Memory B cell (primary cell): ENCODE measurements at places on chromosomes 4 and X.

DNA sequence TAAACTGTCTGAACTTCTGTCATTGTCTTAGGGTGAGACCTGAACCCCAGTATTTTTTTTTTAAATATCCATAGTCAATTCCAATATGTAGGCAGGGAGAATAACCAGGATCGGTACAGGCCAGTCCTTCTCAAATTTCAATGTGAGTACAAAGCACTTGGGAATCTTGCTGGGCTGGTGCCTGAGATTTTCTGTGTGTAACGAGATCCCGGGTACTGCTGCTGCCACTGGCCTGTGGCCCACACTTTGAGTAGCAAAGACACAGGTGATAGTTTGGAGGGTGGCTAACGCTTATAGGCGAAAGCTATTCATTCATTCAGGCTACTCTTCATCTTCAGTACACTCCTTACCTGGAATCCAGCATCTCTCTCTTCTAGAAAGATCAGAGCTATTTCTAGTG is 923.6 kb upstream of the TENM3 start:
- DNase-seq, result no peak

DNA sequence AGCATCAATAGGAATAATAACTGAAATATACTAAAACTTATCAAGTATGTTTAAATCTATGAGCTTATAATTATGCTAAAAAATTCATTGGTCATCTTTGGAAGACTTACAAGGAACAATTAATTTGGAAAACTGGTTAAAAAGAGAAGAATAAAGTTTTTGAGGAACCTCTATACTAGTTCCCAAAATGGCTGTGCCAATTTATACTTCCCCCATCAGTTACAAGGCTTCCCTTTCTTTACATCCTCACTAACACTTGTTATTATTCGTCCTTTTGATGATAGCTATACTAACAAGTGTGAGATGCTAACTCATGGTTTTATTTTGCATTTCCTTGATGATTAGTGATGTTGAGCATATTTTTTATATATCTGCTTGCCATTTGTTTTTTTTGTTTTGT is 17.1 kb downstream of the OGT start:
- no peak for DNase-seq

DNA sequence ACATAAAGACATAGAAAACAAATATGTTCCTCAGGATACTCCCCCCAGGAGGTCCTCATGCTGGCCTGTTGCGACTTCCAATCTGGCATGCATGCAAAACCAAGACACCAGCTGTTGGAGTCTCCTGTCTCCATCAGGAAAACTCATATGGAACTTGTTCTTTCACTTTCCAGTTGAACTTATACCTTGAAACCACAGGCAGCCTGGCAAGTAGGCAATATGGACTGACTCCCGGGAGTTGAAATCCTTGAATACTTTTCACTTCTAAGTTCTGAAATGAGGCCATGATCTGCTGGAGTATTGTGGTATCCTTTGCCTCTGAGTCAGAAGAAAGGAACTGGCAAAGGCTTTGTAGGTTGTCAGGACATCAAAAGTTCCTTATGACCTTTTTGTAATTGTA is 444.2 kb downstream of the IDS start:
- DNase-seq, result no peak

DNA sequence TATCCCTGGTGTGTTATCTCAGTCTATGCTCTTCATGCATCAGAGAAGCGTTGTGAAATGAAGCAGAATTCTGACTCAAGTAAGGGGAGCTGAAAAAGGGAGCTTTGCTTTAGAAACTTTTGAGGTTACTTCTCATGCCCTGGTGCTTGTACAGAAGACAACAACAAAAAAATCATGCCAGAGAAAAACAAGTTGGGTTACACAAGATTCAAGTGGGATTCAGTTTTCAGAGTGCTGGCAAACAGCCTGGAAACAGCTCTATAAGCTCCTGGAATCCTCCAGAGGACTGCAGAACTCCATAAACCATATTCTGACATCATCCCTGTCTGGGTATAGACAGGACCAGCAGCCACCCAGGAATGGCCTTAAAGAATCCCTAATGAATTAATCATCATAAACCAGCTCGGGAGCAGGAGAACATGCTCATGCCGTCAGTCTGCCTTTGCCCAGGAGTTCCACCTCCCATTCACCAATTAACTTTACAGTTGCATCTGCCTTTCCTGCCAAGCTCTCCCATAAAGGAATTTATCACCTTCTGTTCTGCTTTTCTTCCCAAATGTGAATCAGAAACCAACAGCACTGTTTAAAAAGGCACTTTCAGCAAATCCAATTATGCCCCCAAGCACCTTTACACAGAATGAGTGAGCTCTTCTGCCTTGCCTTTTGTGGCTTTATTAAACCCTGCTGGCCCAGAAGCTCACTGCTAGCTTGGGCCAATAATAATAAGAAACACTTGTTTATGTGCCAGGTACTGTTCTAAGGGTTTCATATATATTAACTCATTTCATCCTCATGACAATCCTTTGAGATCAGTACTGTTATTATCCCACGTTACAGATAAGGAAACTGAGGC is 54.5 kb upstream of the FBXW7 start:
- no peak for DNase-seq

- DNase-seq, result no peak
These were observed 127.9 kb upstream of the PCDH18 start for GRCh38 chr4:137660211-137660610.

DNA sequence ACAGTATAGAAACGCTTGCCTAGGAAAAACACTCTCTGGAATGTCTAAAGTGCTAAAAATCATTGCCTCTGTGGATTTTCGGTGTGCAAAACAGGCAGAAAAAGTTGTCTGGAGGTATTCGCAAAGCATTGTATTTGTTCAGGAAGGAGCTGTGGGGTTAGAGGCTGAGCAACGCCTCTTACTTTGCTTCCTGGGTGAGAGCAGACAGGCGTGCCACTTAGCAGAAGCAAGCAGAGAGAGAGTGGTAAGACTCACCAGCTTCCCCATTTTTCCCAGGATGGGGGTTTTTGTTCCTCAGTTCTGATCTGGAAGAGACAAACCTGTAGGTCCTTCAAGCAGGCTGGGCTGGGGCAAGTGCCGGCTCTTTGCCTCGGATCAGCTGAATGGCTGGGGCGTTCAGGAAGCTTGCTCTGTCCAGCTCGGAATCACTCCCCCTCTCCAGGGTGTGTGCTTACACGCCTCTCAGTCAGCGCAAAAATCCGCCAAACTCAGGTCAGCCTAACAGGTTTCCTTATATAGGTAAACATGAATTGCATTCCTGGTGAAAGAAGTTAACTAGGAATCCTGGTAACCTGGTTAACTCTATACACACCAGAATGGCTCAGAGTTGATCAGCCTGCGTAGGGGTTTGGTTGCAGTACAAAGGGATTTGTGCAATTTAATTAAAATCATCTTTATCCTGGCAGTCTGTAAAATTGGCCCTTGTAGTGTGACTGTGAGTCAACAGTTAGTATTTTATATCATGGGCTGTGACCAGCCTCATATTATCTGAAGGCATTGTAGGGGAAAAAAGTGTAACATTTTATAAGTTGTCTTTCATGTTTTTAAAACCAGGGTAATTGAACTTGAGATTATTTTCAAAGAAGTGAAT is 213.1 kb upstream of the MID1 start:
- no peak for DNase-seq

GRCh38 chr4:100289530-100289888 is 99.2 kb upstream of the DDIT4L start:
- DNase-seq, result no peak

GRCh38 chr4:89303814-89304388 is 3.7 kb downstream of the GPRIN3 start:
- DNase-seq, result no peak

- DNase-seq, result no peak
These were observed 168.5 kb downstream of the SOWAHB start for GRCh38 chr4:76729460-76729859.

DNA sequence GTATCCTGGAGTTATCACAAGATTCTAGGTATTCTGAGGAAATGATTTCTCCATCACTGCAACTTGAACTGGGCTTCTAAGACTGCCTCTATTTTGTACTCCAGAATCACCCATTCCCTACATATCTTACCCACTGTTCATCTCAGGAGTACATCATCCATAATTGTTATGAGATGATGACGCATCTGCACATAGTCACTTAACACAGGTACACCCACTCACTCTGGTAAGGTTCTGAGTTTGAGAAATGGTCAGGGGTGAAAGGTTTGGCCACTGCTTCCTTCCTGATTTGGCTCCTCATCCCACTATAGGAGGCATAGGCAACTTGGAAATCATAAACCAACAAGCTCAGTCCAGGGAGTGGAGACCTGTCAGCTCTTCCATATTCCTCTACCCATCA is 143.9 kb downstream of the GLRA2 start:
- DNase-seq, result no peak

DNA sequence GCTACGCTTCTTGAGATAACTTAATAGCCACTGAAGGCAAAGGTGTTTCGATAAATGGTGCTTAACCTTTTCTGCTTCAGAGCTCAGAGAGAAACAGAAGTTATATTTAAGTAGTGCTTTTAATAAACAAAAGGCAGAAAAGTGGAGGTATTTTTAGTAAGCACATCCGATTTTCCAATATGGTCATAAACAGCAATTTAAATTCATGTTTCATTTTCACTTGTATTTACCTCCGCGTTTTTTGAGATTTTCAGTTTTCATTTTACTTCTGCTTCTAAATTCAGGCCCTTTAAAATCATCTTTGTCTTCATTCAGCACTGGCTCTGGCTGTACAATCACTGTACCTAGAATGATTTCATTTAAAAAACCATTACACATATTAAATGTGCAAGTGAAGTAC is 92.4 kb downstream of the ATRX start:
- DNase-seq, result no peak

GRCh38 chr4:110270492-110271197 is 72.2 kb upstream of the ELOVL6 start:
- DNase-seq, result no peak

DNA sequence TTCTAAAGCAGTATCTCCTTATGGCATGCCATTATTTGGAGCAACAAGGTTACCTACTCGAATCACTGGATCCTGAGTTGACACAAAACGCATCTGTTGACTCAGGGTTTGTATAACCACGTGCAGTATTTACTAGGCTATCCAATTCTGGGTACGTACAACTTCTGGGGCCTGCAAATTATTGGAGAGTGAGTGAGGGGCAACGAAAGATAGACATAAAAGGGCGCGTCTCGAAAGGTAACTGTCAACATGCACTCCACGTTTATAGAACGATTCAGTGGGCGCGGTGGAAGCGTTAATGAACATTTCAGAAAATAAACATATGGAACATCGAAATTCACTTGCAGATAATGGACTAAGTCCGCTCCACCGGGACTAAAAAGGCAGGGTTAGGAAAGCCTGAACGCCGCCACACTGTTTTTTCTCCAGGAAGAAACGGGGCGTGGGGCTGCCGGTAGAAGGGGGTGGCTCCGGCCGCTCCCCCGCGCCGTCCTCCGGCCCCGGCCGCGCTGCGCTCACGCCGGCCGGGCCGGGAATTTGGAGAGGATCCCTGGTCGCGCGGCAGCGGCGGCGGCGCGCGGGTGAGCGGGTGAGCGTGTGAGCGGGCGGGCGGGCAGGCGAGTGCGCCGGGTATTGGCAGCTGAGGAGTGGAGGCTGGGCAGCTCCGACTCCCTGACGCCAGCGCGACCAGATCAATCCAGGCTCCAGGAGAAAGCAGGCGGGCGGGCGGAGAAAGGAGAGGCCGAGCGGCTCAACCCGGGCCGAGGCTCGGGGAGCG is at the start of gene SMAD1:
SMAD1 (plus strand) TSS at position 690 of the 778 bp plus-strand sequence. CDS start 32,761 bp downstream, outside the sequence.
- no peak for DNase-seq

GRCh38 chr4:19831644-19832285 is 419.9 kb upstream of the SLIT2 start:
- DNase-seq, result no peak

GRCh38 chrX:30762755-30763154 is 109.5 kb downstream of the GK start:
- DNase-seq, result no peak

- no peak for DNase-seq
These were observed 93.8 kb downstream of the ELOVL6 start for GRCh38 chr4:110104661-110105060.

- DNase-seq, result peak; percentile 16
These were observed 124.1 kb upstream of the TBL1X start for GRCh38 chrX:9340598-9341290.

DNA sequence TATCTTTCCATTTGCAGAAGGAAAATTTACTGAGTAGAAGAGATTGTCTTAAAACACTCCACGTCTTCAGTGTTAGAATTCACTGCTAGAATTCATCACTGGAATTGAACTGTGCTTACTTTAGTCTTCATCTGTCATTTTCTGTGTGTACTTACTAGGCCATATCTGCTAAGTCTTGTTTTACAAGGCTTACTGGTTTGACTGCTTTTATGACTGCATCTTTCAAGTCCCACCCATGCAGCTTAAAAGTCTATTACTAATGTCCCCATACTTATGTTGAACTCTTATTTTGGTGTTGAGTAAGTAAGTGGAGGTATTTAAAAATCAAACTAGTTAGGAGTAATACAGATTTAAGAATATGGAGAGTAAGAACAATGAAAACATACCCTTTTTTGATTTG is 14.6 kb downstream of the CLCN3 start:
- DNase-seq, result no peak

DNA sequence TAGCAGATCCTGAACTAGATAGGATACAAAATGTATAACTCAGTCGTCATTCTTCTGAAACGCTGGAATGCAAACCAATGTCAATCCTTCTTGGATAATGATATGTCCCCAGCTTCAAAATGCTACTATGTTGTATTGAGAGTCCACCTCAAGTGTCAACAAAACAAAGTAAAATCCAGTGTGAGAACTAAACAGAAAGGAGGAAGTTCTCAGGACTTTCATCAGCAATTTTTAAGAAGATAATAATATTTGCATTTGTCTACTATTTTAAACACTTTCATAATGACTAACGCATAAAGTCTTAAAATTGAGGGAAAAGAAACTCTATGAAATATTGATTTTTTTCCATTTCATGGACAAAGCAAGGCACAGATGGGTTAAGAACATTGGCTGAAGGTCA is 36.3 kb downstream of the SOD3 start:
- DNase-seq, result no peak

DNA sequence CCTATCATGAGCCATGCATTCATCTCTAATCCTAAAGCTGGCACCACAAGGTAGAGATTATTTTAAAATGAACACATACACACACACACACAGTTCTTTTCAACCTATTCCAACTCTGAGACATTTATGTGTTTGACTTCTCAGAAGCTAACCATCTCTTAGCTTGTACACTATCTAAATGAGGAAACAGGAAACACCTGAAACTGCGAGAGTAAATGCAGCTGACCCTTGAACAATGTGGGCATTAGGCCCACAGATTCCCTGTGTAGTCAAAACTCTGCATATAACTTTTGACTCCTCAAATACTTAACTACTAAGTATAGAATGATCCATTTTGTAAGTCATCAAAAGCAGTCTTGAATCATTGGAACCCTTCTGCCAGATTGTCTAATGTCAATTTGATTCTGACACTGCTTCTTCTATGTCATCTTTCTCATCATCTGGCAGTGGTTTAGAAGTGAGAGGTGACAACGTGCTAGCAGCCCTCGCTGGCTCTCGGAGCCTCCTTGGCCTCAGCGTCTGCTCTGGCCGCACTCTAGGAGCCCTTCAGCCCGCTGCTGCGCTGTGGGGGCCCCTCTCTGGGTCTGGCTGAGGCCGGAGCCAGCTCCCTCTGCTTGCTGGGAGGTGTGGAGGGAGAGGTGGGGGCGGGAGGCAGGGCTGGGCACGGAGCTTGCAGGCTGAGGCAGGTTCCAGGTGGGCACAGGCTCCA is 21.4 kb upstream of the IL15 start:
- no peak for DNase-seq
